ENCODE measurements at places on chromosomes 16 and 17.

DNA sequence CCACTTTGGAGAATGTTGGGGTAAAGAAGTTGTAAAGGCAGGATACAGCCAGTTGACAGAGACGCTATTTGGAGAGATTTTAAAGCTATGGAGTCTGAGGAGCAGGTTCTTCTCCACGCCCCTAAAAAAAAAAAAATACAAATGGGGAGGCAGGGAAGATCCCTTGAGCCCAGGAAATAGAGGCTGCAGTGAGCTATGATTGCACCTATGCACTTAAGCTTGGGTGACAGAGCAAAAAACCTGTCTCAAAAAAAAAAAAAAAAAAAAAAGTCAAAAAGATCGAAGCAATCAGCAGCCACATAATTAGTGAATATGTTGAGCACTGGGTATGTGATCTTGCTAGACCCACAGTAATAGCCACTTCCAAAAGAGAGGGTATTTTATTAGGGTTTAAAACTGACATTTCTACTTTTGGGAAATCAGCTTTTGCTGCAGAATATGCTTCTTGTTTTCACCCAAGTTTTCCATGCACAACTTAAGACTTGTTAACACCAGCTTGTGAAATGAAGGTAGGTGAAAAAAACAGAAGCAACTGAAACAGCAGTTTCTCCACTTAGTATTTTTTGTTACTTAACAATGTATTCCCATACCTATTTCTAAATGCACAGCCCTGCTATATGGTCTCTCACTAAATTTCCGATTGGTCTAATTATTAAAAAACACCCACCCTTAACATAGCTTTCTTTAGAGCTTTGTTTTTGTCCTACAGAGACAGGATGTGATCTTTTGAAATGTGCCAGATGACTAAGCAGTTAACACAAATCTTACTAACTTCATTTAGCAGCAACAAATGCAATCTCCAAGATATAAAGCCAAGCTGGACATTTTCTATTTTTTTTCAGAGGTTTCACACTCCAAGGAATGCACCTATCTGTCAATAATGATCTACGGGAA, 2.5 kb upstream of the ARL6IP1 start:
- no peak for DNase-seq

GRCh38 chr16:50121721-50122445, 31.2 kb upstream of the TENT4B start:
- DNase-seq, result no peak

GRCh38 chr16:10039220-10040096, 142.8 kb downstream of the GRIN2A start:
- no peak for DNase-seq

GRCh38 chr16:84959045-84959576, 52.2 kb downstream of the ZDHHC7 start:
- no peak for DNase-seq

- DNase-seq, result no peak
These were observed 122.8 kb downstream of the ANKRD11 start for GRCh38 chr16:89367538-89367915.

GRCh38 chr17:82151106-82151957, 53.3 kb upstream of the FASN start:
- no peak for DNase-seq

DNA sequence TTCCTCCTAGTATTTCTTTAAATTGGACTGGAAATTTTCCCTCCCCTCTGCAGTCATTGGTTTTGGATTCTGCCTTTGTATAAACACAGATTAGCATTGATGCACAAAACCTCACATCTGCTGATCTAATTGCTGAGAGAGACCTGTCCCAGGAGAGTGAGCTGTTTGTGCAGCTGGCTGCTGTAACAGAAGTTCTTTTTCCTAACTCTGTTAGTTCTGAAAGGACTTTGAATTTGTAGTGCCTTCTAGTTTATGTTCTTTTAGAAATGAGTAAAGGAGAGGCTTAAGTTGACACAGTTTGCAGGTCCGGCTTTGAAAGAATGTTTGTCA, 45.2 kb upstream of the KPNB1 start:
- no peak for DNase-seq

- DNase-seq, result no peak
These were observed 46.0 kb downstream of the XYLT1 start for GRCh38 chr16:17424771-17425170.

DNA sequence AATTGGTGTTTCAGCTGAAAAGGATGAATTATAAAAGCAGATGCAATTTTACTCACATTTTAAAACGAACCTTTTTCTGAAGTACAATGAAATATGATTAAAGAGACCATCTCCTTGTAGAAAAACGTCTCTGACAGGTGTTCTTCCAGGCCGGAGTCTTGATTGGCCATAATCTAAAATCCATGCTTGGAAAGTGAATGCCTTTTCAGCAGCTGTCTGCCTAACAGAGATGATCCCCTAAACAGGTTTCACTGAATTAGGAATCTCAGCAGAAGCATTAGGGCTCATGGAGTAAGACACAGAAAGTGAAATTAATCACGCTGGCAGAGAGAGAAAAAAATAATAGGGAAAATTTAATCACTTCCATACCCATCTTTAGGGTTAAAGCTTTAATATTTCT, 39.3 kb upstream of the IRX5 start:
- DNase-seq, result no peak

GRCh38 chr17:16519021-16519420, 27.0 kb upstream of the LRRC75A start:
- no peak for DNase-seq

DNA sequence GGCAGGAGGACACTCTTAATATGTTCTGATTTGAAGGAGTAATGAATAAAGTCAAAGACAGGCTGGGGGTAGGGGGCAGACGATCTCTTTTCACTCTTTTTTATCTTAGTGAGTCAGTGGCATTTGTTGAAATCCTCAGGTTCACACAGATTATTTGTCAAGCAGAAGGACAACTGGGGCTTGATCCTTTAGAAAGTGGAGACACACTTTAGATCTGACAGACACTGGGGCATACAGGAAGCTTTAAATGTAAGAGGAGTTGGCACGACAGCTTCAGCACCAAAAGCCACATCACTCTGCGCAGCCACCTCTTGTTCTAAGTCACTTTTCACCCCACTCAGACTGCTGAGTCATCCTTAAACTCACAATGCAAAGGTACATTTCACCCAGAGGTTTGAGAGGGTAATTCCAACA, 121.5 kb downstream of the STXBP4 start:
- no peak for DNase-seq

DNA sequence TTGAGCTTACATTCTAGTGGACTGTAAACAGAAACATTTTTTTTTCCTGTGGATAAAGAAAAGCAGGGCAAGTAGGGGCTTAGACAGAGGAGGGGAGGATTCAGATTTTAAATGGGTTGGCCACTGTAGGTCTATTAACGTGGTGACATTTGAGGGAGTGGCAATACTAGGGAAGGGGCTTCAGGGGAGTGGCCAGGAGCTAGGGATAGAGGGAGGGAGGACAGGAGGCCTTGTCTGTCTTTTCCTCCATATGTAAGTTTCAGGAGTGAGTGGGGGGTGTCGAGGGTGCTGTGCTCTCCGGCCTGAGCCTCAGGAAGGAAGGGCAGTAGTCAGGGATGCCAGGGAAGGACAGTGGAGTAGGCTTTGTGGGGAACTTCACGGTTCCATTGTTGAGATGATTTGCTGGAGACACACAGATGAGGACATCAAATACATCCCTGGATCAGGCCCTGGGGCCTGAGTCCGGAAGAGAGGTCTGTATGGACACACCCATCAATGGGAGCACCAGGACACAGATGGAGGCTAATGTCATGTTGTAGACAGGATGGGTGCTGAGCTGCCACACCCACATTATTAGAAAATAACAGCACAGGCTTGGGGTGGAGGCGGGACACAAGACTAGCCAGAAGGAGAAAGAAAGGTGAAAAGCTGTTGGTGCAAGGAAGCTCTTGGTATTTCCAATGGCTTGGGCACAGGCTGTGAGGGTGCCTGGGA, 6.5 kb upstream of the HBM start:
- no peak for DNase-seq

DNA sequence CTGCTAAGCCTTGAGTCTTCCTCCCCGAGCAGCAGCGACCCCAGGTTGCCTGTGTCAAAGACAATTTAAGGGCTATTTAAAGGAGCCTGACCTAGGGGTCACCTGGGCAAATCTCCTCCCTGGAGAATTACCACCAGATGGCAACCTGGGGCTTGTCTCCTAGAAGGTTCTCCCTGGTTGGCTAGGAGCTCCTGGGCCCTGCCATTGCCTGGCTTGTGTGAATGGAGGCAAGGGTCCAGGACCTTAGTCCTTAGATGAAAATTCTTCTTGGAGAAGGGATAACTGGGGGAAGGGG, 51.3 kb upstream of the TAC4 start:
- no peak for DNase-seq
